ENCODE measurements at places on chromosomes 5 and 9. TPM values are rescaled to one million over a fixed set of nuclear protein-coding genes. Genes with fewer than 3 reads are reported as not detected.

Gene NR5A1
- total RNA-seq = not detected

Gene S1PR3
- 10.2 TPM for total RNA-seq

DNA sequence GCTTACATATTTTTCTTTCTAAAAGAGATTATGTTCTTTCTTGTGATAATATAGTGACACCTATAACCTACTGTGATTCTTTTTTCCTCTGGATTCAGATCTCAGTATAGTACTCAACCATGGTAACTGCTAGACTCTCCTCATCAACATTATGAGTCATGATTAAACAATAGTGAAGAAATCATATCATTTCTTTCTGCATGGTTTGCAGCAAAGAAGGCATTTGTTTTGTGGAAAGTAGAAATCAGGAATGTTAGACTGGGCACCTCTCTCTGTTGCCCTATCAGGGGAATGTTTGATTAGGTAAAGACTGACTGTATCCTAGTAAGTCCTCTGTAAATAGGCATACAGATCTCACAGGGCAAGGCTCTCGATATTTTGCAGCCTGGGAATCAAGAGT, 25.6 kb upstream of the SMC2 start:
- no peak for DNase-seq

Gene FCHO2
- total RNA-seq = 83.9 TPM

GRCh38 chr9:114561771-114562170, 25.8 kb upstream of the ATP6V1G1 start:
- DNase-seq = no peak

DNA sequence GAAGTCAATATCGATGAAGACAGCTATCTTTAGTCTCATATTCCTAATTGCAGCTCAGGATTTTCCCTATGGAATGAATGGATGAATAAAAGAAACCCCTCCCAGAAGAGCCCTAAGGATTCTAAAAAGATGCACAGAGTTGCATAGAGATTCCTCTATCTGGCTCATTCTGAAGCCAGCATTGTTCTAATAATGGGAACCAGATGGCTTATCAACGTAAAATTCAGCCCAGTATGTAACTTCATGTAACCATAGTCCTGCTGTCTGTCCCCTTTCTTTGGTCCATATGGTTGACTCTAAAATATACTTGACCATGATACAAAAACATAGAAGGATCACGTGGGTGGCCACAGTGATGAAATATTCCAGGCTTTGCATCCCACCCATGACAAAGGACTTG, 508.6 kb downstream of the RASEF start:
- no peak for DNase-seq

Gene DENND4C
- 105 TPM for total RNA-seq

Gene PCDHAC1
- 3.7 TPM for total RNA-seq

DNA sequence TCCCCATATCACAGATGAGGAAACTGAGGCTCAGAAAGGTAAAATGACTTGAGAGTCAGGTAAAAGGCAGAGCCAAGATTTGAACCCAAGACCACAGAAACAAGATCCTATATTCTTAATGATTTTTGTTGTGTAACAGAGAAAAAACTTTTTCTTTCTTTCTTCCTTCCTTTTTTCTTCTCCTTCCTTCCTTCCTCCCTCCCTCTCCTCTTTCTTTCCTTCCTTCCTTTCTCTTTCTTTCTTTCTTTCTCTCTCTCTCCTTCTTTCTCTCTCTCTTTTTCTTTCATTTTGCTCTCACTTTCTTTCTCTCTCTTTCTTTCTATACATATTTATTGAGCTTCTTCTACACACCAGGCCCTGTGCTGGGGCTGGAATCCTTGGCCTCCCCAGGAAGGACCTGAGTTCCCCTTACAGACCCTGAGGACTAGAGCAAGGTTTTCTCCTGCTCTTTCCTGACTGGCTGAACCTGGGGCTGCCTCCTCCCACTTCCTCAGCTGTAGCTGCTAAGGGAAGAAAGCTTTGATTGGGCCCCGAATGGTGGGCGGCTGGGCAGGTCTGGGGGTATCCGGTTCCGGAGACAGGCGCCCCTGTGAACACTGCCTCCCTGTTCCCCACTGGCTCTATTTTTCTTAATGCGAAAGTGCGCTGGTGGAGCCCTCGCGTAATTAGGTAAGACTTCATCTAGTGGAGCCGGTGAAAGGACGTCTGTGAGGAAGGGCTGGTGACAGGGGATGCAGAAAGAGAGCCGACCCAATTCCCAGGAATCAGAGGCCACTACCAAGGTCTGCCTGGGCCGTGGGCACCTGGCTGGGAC, 27.4 kb upstream of the KIF12 start:
- DNase-seq = peak; percentile 40

Gene LNPEP
- total RNA-seq = 50.6 TPM

- no peak for DNase-seq
Measured at GRCh38 chr5:134127376-134127861, 12.9 kb downstream of the TCF7 start.

Gene C9orf50
- total RNA-seq = not detected

Gene HAPLN1
- 0.12 TPM for total RNA-seq

- no peak for DNase-seq
Measured at GRCh38 chr9:90288275-90288639, 354.4 kb downstream of the DIRAS2 start.

Gene SLC27A4
- 21.4 TPM for total RNA-seq

DNA sequence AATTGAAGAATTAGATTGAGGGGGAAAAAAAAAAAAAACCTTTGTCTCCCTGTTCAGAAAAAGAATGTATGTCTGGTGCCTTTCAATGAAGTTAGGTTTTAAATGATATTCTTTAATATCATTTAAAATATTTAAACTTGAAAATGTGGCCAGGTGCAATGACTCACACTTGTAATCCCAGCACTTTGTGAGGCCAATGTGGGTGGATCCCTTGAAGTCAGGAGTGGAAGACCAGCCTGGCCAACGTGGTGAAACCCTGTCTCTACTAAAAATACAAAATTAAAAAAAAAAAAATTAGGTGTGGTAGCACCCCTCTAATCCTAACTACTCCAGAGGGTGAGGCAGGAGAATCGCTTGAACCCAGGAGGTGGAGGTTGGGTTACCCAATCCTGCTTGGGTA, 111.1 kb upstream of the RASA1 start:
- no peak for DNase-seq

DNA sequence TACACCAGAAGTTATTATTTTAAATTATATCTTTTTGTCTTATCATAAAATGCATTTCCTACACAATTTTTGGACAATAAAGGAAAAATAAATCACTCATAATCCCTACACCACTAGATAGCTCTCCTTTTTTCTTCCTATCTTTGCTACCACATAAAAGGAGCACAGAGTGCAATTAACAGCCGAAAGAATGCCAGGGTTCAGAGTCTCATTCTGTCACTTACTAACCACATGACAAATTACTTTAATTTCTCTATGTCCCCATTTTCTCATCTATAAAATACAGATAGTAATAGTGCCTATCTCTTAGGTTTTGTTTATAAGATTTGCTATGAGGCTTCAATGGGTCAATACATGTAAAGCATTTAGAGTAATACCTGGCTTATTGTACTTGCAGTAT, 158.7 kb upstream of the GRIN3A start:
- no peak for DNase-seq

DNA sequence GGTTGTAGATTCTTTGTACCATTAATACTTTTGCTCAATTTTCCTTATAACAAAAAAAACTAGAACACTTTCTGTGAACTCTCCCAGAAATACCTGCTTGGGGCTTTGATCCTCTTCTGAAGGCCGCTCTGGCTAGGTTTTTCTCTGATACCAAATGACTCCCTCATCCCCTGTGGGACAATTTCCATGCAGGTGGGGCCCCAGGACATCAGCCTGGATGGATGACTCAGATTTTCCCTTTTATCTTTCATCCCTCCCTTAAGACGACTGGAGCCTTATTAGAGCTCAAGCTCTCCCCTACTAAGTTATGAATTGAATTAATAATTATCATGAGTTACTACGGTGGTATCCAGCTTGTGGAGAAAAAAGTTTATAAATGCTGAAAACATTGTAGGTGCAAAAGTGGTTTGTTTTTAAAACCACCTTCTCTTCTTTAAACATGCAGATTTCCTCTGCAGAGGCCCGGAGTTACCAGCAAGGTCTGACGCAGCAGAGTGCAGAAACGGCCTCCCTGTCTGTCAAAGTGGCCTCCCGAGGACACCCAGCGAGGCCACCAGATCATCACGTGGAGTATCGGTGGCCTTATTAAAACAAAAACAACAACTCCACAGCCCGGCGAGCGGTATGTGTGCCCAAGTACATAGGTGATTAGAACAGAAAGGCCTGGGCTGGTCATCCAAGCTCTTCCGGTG, 50.8 kb upstream of the IRX4 start:
- DNase-seq = no peak

GRCh38 chr5:71829206-71829605, 110.1 kb downstream of the CARTPT start:
- DNase-seq = no peak

Gene HINT1
- 147 TPM for total RNA-seq

GRCh38 chr5:110040178-110040577, 350.5 kb downstream of the MAN2A1 start:
- no peak for DNase-seq

GRCh38 chr5:149603210-149603609, 21.9 kb downstream of the ARHGEF37 start:
- no peak for DNase-seq

- DNase-seq = no peak
Measured at GRCh38 chr5:172906436-172906835, 52.8 kb upstream of the RPL26L1 start.

- no peak for DNase-seq
Measured at GRCh38 chr5:40687321-40687720, 7.6 kb downstream of the PTGER4 start.

Measured in upper lobe of right lung (tissue), 1 donor.